Inflammatory macrophage treated with lipopolysaccharide for 4 hours (primary cell): ENCODE measurements at places on chromosomes 2 and 18.

DNA sequence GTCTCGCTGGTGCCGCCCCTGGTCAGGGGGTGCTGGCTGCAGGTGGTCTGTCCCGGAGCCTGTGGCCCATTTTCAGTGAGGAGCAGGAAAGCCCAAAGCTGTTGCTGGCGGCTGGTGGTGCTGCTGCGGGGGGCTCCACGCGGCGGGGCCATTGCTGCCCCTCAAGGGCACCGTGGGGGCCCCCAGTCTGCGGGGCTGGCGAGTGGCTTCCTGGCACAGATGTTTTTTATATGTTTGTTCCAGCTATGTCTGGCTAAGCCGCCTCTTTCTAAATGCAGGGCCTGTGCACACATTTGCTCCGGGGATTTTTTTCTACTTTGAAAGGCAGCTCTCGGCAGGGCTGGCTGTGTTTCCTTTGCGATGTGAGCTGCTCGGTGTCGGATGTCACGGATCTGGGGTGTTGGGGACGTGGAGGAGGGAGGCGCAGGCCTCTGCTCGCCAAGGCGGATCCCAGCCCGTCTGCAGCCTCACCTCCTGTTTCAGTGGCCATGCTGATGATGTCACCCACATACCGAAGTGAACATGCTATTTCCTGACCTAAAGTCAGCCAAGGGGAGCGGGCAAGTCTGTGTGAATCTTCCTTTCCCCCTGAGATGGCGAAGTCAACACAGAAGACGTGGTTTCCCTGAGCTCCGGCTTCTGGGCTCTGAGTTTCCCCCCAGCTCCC lies 112.0 kb upstream of the CTDP1 start:
- no peak for DNase-seq

- no peak for DNase-seq
These were observed 314.8 kb upstream of the HS6ST1 start for GRCh38 chr2:128633501-128633900.

GRCh38 chr2:9326975-9327374 lies 96.4 kb downstream of the ITGB1BP1 start:
- DNase-seq: no peak

GRCh38 chr2:134372141-134372540 lies 118.3 kb downstream of the MGAT5 start:
- no peak for DNase-seq

DNA sequence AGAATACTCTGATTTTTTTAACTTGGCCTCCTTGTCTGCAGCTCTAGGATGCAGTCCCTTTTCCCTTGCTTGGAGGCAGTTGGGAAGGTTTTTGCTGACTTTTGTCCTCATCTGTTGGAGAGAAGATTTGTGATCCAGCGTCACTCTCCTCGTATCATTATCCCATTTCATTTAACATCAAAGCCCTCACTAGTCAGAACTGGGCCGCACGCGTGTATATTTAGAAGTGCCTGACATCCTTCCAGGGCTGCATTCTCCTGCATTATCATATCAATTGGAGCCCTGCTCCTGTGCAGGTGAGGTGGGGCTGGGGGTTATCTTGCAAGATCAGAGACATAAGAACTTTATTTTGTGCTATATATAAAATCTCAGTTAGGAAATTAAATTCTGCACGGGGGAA lies 435.1 kb upstream of the HS6ST1 start:
- DNase-seq: no peak

GRCh38 chr2:58261209-58261608 lies 20.1 kb upstream of the FANCL start:
- DNase-seq: no peak

DNA sequence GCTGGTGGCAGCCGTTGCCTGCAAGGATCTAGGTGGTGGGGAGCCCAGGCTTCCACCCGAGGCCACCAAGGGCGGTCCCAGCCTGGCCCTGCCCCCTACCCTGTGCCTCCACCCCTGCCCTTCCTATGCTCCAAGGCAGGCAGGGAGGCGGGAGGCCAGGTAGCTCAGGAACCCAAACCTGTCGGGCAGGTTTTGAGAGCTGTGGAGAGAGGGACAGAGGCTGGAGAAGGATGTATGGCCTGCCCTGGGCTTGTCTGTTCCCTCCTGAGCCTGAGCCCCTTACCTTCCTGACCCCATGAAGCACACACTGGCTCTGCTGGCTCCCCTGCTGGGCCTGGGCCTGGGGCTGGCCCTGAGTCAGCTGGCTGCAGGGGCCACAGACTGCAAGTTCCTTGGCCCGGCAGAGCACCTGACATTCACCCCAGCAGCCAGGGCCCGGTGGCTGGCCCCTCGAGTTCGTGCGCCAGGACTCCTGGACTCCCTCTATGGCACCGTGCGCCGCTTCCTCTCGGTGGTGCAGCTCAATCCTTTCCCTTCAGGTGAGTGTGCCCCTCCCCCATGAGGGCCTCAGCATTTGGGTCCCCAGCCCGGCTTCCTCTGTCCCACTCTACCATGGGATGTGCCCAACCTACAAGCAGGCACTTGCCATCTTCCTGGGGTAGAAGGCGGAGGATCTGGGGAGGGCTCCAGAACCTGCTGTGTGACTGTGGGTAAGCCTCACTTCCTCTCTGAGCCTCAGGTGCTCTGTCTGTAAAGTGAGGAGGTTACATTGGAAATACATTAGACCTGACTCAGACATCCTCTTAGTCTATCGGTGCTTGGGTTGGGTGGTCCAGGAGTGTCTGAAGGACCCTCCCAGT lies at the start of gene PROM2:
Gene PROM2, plus strand, starts transcription at position 159 of the 860 bp plus-strand sequence. Its CDS starts 137 bp downstream, at position 296.
- no peak for DNase-seq

- no peak for DNase-seq
These were observed 103.3 kb upstream of the VRK2 start for GRCh38 chr2:57943315-57943714.

- DNase-seq: peak; percentile 21
These were observed 9.5 kb downstream of the COPS7B start for GRCh38 chr2:231795525-231796327.

DNA sequence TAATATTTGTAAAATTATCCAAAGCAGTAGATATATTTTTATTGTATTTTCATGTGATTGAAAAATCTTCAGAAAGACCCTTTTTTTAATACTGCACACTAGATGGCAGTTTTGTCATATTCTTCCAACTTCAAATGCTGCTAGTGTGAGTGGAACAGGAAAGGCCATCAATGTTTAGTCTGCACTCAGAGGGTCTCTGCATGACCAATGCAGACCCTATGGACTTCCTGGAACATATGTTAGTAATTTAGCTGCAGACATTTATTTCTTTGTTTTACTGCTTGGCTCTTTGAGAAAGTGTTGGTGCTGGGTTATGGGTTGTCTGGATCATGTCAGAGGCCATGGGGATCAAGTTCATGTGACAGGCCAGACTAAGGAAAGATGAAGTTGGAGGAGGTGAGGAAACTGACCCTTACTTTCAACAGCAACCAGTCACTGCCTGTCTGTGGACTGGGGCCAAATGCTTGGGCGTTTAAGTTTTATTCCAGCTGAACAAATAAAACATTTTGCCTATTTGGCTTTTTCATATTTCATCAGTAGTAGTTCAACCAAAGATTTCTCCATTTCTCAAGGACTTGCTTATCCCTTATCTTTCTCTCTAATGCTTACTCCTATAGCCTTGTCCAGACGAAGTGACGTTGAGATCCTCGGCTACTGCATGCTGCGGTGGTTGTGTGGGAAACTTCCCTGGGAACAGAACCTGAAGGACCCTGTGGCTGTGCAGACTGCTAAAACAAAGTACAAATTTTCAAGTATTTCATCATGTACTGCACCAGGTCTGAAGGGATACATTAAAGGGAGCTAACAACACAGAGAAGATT lies 84.8 kb downstream of the VRK2 start:
- DNase-seq: peak; percentile 16

GRCh38 chr18:71194438-71194837 lies 905.6 kb downstream of the SOCS6 start:
- DNase-seq: no peak

GRCh38 chr2:232870766-232871371 lies 805 bp downstream of the SNORC start:
- no peak for DNase-seq

- DNase-seq: no peak
These were observed 7.1 kb downstream of the ACVR1 start for GRCh38 chr2:157868993-157869392.

DNA sequence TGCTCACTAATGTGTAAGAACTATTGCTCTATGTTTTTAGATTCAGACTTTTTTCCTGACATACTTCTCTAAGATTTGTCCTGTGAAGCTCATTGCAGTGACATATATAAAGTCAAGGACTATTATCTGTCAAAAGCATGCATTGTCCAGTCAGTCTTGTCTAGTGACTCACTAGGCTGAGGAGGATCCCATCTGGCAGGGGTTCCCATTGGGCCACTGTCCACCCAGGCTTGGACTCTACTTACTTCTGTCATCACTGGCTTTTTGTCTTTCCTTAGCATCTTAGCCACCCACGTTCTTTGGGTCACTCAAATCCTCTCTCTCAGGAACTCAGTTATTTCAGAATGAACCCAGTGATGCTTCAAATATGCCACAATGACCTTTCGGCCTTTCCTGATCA lies 132.6 kb upstream of the NABP1 start:
- no peak for DNase-seq

DNA sequence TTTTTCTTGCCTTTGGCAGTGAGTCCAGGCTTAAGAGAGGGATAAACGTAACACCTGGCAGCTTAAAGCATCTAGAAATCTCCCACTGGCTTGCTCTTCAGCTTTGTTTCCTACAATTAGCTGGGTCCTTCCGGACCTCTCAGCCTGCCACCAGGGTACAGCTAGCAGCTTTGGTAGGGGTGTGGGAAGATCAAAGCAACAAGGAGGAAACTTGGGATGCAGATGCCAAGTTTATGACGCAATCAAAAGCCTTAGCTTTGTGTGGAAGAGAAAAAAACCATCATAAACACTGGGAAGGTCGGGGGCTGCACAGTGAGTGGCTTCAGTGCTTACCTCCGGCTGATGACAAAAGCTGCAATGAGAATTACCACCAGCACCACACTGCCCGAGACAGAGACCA lies 116.9 kb downstream of the EPHA4 start:
- no peak for DNase-seq

GRCh38 chr2:168652997-168653921 lies 149.2 kb upstream of the NOSTRIN start:
- no peak for DNase-seq

DNA sequence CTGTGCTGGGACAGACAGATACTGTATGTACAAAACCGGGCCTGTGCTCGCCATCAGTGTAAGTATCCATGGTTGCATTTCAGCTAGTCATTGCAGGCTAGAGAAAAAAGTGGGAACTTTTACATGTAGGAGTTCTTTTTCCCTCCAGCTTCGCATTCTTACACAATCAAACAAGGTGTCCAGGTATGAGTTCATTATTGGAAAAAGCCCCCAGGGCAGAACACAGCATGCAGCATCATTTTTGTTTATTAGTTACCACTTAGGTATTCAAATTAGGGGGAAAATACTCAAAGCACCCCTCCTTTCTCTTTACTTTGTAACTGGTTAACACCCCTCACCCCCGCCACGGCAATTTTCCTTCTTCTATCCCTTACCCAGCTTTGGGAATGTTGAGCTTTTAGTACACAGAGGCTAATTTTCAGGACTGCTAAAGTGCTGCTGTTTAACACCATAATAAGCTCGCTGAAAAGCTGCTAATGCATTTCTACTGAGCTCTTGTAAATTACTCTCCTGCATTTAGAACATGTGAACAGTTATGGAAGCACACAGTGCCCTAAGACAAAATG lies 13.6 kb downstream of the UPP2 start:
- DNase-seq: no peak

GRCh38 chr18:34767601-34768027 lies 57.5 kb downstream of the DTNA start:
- no peak for DNase-seq

GRCh38 chr2:86305915-86306254 lies 31.5 kb downstream of the REEP1 start:
- no peak for DNase-seq

DNA sequence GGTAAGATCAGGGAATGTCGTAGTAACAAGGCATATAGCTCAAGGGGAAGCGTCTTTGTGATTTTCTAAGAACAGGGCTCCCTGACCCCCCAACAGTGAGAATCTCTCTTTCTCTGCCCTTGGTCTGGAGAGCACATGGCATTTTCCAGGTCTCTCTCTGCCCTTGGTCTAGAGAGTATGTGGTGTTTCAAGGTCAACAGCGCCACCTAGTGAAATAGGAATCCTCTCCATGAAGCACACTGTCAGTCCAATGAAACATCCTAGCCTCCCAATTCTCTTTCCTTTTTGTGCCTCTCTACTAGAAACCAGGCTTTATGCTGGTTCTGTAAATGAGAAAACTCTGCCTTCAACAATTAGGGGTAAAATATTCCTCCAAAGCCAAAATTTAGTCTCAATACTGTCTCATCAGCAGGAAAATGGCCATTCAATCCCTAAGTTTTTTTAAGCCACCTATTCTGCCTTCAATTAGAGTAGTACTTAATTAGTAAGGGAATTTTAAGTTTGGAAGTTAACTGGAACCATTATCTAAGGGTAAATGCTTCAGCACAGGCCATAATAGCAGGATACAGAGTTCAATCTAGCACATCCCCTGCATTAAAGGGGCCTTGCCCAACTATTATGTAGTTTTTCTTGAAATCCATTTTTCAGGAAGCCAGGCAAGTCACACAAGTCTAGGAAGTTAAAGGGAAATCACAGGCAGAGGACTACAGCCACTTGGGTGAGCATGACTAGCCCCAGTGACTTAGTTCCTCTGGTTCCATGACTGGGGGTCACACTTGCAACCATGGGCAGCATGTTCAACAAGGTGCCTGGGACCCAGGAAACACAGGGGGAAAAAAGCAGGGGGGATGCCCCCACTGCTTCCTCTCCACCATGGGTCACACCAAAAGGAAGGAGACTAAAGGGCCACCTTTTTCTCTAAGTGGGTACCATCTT lies 12.4 kb downstream of the DYM start:
- peak; percentile 45 for DNase-seq

DNA sequence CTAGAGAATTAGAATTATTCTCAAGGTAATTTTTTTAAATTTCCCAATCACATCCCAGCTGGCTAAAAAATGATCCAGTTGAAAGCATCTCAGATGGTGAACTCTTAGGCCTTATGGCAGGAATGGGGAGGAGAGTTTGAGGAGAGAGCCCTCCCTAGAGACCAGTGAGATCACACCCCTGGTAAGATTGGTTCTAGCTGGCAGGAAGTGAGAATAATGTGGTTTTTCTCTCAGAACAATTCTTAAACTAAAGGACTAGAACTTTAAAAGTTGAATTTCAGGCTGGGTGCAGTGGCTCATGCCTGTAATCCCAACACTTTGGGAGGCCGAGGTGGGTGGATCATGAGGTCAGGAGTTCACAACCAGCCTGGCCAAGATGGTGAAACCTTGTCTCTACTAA lies 120.2 kb downstream of the MYO3B start:
- no peak for DNase-seq

DNA sequence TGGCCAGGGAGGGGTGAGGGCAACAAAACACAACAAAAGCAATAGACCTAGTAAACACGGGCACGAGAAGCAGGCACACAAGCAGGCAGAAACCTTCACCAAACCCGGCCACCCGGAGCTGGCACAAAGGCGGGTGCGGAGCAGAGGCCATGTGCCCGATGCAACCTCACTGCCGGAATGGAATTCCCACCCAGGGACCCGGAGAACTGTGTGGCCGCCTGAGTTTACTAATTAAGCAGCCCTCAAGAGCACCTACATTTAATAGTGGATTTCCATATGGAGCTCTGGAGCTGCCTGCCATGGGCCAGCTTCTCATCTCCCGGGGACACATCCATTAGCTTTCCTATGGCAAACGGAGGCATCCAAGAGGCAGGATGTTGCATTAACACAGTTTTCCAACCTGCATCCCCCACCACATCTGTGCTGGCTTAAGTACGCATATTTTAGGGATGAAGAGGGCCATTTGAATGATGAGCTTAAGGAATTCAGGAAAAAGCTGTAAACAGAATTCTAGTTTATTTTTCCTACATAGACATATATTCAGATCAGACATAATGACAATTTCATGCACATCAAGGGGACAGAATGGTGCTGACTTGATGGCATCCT lies 104.5 kb upstream of the SMIM21 start:
- no peak for DNase-seq

GRCh38 chr2:186968277-186968676 lies 119.3 kb upstream of the ZSWIM2 start:
- DNase-seq: no peak
